ENCODE measurements at places on chromosomes 2 and 18. TPM values are rescaled to one million over a fixed set of nuclear protein-coding genes. Genes with fewer than 3 reads are reported as not detected.

Gene LYG2
- not detected for total RNA-seq

Gene ELOA2
- not detected for total RNA-seq

Gene CNDP1
- total RNA-seq: 0.20 TPM

Gene SNRPD1
- 29.9 TPM for total RNA-seq

Gene ABCB11
- total RNA-seq: not detected

Gene ANKRD29
- 0.26 TPM for total RNA-seq

Gene CCDC141
- 22.8 TPM for total RNA-seq

Gene DNAJC5G
- not detected for total RNA-seq

Gene CHRNA1
- total RNA-seq: 0.63 TPM

Gene CLEC4F
- total RNA-seq: 0.15 TPM

Gene CRYGC
- total RNA-seq: not detected

Gene SCYGR7
- not detected for total RNA-seq

Gene B4GALT6
- total RNA-seq: 2.3 TPM

Gene C2orf80
- total RNA-seq: not detected

Gene ZC3H6
- 19.6 TPM for total RNA-seq

Gene SPEG
- total RNA-seq: 7.3 TPM

Gene SERPINB4
- not detected for total RNA-seq
